Nephron progenitor cell (in vitro differentiated cells): ENCODE measurements at places on chromosomes 11 and 22.

DNA sequence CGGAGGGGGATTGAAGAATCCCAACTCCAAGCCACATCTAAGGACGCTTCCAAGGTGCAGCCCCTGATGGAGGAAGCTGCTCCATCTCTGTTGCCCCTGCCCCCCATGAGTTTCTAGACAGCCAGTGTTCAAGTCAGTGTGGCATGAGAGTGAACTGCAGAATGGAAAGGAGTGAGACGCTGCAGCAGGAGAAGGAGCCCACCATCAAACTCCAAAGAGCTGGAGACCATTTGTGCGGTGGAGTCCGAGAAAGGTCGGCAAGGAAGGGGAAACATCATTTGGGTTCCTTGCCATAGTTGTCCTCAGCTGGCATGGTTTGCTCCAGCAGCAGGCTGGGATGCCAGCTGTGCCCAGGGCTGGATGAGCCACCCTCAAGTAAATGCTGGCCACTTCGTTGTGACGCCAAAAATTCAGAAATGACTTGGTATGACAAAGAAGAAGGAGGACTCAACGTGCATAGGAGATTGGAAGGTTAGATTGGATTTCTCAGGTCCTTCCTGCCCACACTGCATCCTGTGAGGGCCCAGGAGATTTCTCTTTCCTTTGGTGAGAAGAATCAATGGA lies 16.4 kb downstream of the APOL2 start:
- DNase-seq, result no peak

DNA sequence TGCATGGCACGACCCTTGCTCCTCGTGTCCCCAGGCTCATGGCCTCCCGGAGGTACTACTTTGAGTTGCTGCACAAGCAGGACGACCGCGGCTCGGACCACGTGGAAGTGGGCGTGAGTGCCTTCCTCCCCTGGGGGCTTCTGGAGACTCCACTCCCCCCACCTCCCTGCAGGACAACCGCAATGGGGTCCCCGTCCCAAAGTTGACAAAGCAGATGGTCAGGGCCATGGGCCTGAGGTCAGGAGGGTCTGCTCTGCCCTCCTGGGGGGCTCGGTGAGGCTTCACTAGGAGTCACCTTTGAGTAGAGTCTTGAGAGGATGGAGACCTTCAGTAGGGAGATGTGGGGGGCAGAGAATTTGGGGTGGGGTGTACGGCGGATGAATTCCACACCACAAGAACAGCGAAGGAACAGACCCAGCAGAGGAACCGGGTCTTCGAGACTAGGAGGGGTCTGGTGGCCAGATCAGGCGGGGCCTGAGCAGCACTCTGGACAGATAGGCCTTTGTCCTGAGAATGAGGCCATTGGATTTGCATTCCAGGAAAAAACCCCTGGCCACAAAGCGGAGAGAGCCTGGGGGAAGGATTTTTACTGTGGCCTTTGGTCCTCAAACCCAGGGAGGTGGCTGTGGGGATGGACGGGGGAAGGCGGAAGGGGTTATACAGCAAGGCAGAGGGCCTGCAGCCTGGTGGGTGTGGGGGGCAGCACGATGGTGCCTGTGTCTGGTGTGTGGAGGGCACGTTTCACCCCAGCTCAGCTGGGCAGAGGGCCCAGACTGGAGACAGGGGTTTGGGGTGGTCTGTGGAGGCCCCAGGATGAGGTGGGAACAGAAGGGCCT lies 4.6 kb downstream of the B4GALNT4 start:
- DNase-seq, result no peak

DNA sequence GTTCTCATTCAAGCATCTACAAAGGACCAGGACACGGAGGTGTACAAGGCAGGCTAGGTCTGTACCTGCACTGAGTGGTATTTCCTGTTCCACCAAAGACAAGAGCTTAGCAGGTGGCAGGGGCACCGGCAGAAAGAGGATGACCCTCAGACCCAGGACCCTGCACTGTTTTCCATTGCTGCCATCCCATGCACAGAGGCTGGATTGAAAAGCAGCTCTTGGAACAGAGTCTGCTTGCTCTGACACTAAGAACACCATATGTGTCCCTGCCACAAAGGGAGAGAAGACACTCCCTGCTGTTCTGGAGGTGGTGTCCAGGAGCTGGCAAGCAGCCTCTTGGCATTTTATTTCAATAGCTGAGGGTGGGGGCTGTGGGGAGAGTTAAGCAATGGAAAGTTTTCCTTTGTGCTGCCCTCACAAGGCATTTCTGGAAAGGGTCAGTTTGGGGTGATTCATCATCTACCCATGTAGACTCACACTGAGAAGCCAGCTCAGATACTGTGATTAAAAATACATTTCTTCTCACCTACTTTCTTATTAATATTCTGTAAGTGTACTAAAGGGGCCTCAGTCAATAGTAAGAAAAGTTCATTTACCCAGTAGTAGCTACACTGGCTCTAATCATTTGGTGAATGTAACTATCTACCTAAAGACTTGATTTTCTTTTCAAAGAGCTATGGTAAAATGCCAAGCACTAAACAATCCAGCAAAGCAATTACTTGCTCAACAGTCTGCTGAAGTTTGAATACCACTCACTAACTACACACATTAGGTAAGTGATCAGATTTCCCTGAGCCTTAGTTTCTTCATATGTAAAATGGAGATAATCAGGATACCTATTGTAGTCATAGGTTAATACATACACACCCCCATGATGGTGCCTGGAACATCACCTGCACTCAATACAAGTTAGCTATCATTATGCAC lies 55.2 kb downstream of the SLC1A2 start:
- DNase-seq, result no peak

DNA sequence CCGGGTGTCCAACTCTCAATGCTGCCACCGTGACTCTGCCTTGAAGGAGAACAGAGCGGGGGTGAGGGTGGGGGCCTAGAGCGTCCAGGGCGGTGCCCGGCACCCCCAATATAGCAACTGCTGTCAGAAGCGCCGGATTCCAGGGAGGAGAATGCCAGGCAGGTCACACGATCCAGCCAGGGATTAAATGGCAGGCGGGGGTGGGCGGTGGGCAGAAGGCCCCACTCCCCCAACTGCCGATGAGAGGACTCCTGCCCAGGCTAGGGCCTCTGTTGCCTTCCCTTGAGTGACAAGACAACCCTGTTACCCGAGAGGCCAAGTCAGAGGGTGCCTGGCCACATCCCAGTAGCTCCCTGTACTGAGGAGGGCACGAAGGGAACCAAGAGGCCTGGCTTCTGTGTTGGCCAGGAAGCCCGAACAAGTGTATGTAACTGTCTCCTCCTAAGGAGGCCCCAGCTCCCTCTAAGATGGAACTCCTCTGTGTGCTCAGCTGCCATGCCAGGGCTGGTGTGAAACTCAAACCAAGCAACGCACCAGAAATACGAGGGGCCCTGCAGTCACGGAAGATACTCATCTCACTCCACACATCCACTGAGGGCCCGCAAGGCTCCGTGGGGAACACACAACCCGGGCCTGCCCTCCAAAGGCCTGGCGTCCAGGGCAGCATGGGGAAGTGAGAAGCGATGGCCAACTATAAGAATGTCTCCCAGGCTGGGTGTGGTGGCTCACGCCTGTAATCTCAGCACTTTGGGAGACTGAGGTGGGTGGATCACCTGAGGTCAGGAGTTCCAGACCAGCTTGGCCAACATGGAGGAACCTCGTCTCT lies 3.0 kb downstream of the PACSIN3 start:
- no peak for DNase-seq

DNA sequence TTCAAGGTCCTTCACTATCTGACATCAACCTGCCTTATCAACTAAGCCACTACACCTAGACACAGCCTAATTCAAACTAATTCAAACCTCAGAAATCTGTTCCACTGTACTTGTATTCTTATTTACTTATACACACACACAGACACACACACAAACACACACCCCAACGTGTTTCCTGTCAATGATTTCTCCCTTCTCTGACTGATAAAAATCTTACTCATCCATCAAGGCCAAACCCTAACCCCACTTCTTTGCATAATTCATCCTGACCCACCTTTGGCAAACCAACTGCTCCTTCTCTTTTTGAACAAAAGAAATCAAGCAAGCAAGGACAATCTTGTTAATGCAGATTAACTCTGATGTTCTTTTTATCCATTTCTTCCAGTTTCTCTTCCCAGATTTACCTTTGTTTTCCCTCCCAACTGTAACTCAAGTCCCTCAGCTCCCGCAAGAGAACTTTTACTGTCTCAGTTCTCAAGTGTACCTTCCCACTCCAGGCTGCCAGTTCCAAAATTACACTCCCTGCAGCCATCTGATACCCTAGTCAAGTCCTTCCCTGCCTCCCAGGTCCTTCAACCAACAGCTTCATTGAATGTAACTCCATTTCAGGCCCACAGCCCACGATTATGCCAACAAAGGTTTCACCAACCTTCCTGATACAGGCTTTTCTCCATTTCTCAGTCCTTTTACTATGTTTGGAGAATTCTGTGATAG lies 78.3 kb downstream of the PAK1 start:
- no peak for DNase-seq

- peak; percentile 21 for DNase-seq
These were observed 4.7 kb upstream of the TTC36 start for GRCh38 chr11:118522571-118523072.

GRCh38 chr11:6746626-6747025 lies 25.1 kb downstream of the OR2AG2 start:
- DNase-seq, result no peak

GRCh38 chr22:48782326-48782725 lies 1045.3 kb downstream of the BRD1 start:
- no peak for DNase-seq

GRCh38 chr22:28909375-28909774 lies 26.0 kb downstream of the ZNRF3 start:
- no peak for DNase-seq

DNA sequence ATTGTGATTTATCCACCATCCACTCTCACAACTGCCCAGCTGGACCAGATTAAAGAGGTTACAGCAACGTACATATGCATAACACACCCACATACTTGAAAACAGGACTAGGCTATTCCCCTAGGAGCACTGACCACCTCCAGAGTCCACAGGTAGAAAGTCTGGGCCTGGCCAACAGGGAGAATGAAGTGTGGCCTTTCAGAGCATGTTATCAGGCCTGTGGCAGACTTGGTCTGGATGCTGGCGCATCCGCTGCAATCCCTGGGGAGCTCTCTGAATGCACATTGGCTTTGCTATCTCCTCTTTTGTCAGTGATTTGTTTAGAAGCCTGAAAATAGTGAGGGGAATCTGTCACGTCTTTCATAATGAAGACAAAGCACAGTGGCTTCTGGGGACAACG lies 86.7 kb downstream of the C11orf58 start:
- no peak for DNase-seq

DNA sequence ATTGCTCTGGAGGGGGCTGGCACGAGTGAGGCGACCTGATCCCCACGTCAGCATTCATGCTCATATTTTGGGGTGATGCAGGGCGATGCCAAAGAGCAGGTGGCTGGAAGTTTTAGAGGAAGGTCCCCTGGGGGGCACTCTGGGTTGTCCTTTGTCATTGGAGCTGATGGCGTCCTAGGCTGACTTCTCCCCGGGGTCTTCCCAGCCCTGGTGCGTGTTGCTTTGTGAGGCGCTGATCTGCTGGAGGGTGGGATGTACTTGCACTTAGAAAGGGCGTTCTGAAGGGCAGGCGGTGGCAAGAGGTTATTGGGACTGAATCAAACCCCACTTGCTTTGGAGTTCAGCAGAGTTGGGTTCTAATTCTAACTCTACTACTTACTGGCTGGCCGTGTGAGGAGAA lies 313.3 kb downstream of the NTM start:
- DNase-seq, result no peak

GRCh38 chr11:77374611-77375031 lies 73.1 kb upstream of the GDPD4 start:
- DNase-seq, result no peak

- DNase-seq, result no peak
These were observed 44.1 kb upstream of the SEZ6L start for GRCh38 chr22:26124991-26125725.

GRCh38 chr11:119342023-119342300 lies 1.3 kb upstream of the C1QTNF5 start:
- no peak for DNase-seq

GRCh38 chr11:33307984-33308383 lies 50.8 kb downstream of the HIPK3 start:
- no peak for DNase-seq

DNA sequence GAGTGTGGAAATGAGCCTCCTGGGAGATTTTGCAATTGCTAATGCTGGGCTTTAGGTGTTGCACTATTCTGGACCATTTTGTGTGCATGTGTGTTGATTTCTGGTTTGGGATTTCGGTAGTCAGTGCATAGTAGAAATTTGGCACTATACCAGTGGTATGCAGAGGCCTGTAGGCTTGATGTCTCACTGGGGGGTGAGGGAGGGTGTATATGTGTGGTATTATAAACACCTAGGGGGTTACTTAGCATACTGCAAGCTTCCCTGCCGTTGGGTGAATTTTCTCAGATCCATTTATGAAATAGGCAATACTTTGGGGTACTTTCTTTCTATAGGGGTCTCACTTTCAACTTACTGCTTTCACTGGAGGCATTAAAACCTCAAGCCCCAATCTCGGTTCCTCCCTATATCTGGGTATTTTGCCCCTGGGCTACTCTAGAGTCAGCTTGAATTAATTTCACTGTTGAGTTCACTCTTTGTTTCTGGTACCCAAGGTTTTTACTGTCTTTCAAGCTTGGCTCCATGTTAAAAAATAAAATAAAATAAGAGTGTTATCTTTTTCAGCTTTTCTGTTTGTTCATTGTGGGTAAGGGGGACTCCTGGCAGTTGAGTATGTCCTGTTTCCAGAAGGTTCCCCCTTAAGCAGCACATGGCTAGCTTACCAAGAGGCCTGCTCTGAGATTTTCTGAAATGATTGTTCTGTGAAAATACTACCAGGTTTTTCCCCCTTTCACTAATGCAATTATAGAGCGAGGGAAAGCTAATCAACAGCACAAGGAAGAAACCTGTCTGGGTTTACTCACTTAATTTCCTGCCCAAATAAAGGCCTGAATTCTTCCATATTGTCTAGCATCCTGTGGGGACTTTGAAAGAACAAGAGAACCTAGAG lies 45.8 kb downstream of the PPFIBP2 start:
- no peak for DNase-seq

DNA sequence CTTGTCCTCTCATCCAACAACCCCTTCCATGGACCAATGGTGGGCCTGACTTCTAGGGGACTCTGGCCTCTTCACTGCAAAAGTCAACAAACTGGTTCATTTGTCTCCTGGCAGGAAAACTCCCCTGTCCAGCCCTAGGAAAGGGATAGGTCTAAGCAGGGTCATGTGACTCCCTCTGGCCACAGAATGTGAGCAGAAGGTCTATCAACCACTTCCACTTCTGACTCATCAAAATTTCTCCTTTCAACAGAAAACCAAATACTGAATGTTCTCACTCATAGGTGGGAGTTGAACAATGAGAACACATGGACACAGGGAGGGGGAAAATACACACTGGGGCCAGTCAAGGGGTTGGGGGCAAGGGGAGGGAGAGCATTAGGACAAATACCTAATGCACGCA lies 1.3 kb upstream of the ISX start:
- DNase-seq, result no peak

DNA sequence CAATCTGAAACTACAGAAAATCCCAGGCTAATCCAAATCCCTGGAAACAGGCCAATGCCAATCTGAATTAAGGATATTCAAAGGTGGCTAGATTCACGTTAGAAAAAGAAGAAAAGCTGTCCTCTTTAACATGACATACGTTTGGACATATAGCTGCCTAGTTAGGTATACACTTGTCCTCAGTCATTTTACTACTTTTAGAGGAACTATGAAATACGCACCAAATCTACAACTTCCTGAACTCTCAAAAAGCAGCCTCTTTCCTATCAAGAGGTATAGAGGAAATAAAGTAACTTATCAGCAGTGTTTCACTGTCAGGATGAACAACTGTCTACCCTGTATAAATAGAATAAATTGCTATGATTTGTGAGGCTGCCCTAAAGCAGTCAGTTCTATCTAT lies 24.0 kb downstream of the KMT5B start:
- no peak for DNase-seq
